ENCODE measurements at places on chromosomes 12 and 14. TPM values are rescaled to one million over a fixed set of nuclear protein-coding genes. Genes with fewer than 3 reads are reported as not detected.
A peak's percentile ranks its signal among the peaks of the same experiment; 100 is the strongest.

- no peak for DNase-seq
Measured at GRCh38 chr14:68147303-68147702, 327.7 kb downstream of the RAD51B start.

DNA sequence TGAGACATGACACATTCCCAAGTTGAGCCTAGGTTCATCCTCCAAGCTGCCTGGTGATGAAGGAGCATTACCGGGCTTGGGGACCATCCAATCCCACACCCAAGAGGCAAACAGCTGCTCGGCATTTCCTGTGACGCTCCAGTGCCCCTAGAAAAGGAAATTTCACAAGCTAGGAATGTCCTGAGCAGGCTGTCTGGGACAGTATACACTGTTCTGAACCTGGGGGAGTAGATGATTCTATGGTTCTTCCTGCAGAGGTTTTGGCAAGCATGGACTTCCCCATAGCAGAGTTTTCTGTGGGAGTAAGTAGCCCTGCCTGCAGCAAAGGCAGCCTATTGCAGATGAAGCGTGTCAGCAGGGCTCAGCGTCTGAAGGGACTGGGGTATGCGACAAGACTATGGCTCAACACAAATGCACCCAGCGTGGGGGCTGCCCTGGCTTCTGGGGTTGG lies 47.4 kb upstream of the SRSF5 start:
- DNase-seq = peak; percentile 63

- DNase-seq = no peak
Measured at GRCh38 chr14:63076488-63076887, 31.2 kb upstream of the KCNH5 start.

DNA sequence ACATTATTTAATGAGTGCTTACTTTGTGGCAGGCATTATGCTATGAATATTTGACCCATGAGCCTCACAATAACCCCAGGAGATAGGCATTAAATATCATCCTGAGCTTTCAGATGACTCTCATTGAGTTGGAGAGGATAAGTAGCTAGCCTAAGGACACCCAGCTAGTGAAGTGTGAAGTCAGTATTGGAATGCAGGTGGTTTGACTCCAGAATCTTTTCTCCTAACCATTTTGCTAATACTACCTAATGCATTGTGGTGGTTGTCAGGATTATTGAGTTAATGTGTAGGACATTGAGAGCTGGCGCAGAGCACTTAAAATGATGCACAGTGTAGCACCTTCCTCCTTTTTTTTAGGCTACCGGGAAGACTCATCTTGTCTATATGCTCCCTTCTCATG lies 3.8 kb upstream of the CDKL1 start:
- DNase-seq = no peak

GRCh38 chr12:46930101-46930500 lies 104.3 kb upstream of the SLC38A4 start:
- no peak for DNase-seq

GRCh38 chr12:46792925-46793324 lies 32.9 kb downstream of the SLC38A4 start:
- no peak for DNase-seq

DNA sequence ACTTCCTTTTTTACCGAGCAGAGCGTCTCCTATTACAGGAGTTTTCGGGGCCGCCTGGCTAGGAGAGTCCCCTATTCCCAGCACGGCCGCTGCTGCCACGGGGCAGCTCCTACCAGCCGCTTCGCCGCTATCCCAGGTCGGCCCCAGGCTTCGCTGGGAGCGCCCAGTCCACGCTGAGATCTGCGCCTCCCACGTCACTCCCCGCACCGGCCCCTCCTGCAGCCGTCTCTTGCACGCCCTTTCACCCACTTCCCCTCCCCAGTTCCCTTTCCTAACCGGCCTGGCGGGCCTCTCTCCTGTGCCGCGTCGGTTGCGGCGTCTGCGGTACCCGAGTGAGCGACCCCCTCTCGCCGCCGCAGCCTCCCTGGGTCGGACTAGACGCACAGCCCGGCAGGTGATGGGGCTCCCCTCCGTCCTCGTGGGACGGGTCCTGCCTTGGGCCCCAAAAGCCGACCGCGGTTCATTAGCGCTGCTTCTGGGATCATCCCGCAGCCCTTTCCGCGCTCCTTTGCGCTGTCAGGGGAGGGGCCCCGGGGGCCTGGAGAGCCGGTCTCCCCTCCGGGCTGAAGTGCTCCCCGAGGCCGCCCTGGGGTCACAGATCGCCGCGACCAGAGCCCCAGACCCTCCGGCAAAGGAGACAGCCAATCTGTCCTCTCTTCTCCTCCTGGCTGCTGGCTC lies 1318.4 kb downstream of the TMEM121 start:
- no peak for DNase-seq

DNA sequence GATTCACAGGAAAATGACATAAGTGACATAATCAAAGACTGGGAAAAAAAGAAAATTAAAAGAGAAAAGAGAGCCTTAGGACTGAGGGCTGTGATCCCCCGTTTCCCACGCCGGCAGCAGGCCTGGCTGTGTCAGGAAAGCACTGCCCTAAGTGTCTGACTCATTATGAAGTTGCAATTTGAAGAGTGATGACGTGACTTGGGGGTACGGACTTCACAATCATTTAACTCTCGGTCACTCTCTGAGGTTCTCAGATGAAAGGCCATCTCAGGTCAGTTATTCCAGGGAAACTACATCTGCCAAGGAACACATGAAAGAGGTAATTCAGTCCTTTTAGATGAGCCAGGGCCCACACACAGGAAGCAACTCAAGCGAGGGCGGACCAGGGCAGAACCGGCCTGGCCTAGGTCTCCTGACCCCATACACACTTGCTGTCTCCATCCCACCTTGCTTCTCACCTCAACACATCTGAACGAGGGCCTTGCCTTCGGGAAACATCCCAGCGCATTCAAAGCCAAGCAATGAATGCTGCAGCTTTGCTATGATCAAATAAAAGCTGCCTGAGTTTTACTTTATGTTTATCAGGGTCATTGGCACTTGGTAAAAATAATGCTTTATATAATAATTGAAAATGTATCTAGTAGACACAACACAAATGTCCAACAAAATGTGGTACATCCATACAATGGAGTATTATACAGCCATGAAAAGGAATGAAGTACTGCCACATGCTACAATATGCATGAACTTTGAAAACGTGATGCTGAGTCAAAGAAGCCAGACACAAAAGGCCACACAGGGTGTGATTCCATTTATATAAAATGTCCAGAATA lies 2.7 kb downstream of the SSH1 start:
- peak; percentile 80 for DNase-seq

- DNase-seq = no peak
Measured at GRCh38 chr14:20732979-20733635, 12.6 kb upstream of the EDDM3A start.

DNA sequence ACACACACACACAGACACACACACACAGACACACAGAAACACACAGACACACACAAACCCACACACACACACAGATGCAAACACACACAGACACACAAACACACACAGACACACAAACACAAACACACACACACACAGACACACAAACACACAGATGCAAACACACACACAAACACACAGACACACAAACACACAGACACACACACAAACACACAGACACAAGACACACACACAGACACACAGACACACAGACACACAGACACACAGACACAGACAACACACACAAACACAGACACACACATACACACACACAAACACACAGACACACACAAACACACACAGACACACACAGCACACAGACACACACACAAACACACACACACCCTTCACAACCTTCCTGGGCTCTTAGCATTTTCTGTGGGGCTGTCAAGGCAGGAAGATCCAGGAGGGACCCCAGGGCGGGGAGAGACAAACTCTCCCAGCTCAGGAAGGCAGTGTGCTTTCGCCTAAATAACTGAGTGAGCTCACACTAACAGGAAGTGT lies 24.2 kb upstream of the INF2 start:
- no peak for DNase-seq

DNA sequence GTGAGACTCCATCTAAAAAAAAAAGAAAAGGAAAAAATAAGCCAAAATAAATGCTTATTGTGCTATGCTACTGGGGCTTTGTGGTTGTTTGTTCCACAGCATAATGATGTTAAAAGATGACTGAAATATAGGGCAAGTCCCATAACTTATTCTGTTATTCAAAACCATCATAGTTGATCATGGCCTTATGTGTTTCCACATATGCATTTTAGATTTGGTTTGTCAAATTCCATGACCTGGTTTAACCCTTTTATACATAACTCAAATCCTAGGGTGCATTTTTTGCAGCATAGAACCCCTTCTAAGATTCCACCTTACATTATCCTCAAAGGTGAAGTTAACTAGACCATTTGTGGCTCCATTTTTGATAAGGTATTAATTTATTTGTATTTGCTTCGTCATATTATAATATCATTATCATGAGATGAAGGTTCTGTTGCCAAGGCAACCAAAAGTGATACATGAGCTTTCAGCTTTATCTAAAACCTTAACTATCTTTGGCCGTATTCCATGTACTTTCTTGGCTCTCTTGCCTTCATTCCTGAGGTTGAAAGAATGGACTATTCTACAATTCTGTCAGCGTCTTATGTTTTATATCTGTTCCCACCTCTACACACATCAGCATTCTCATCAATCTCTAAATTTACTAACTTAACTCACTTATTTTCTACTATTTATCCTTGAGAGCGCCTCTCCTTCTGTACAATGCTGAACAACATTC lies 138.7 kb upstream of the DYRK2 start:
- peak; percentile 53 for DNase-seq

- DNase-seq = no peak
Measured at GRCh38 chr14:51681411-51681810, 29.7 kb downstream of the FRMD6 start.

GRCh38 chr14:80607430-80608190 lies 333.9 kb downstream of the CEP128 start:
- no peak for DNase-seq

DNA sequence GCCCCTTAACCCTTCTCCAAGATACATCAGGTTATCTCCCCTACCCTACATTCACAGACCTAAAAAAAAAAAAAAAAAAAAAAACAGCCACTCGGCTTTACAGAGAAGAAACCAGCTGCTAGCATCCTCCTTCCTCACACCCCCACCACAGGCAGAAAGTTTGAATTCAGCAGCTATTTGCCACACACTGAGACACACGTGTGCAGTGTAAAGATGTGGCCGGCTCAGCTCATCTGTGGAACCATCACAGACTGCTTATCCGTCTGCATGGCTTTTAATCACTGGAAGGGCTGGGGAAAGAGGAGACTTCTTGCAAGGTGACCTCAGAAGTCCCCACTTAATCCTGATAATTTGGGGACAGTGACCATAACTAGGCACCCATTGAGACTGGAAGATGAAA lies 50.0 kb downstream of the VWF start:
- DNase-seq = peak; percentile 50

DNA sequence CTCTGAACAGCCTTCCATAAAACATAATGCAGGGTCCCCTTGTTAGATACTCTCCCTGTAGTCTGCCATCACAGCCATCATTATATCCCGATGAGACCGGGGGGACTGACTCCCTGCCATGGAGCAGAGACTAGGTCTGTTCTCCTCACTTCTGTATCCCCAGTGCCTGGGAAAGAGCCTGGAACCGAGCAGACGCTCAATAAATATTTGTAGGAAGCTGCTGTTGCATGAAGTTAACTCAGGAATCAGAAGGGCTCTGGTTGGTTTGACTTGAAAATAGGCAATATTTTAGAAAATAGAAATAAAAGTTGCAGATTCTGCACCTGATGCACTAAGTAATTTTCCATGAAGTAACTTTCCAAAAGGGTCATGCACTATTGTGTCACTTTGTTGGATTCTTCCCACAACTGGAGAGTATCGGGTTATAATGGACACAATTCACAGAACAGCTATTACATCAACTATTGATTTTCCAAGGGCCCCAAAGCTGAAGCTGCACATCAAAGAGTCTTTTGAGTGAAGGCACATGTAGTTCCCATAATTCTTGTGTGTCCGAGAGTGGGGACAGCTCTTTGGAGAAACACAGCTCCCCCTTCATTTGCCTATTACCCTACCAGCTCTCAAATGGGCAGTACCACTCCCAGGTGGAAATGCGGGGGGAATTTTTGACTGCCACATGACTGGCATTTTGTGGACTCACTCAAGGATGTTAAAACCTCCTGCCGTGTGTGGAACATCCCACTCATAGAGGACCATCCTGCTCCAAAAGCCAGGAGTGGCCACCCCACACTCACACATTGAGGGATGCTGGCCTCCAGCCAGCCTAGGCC lies 18.8 kb downstream of the CLMN start:
- no peak for DNase-seq

DNA sequence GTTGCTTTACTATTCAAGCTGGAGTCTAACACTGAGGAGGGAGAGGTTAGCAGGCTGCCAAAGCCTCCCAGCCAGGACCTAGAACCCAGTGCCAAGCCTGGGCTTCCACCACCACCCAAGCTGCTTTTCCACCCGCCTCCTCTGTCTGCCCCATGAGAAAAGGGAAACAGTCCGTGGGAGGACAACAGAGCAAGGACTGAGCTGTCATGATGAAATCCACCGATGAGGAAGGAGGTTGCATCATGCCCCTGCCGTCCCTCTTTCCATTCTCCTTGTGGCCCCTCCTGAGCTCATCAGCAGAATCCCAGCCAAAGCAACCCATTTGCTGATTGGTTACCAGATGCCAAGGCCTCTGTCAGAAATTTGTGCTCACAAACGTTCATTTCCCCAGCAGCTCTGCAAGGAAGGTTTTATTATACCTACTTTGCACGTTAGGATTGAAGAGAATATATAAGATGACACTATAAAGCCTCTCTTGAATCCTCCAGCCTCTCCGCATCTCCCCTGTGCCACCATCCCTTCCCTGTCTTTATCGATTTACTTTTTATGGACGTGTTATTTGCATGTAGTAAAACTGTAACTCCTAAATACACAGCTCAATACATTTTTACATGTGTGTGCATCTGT lies 6.3 kb upstream of the SERPINA1 start:
- DNase-seq = no peak

GRCh38 chr12:60441577-60441976 lies 845.7 kb downstream of the SLC16A7 start:
- DNase-seq = no peak

DNA sequence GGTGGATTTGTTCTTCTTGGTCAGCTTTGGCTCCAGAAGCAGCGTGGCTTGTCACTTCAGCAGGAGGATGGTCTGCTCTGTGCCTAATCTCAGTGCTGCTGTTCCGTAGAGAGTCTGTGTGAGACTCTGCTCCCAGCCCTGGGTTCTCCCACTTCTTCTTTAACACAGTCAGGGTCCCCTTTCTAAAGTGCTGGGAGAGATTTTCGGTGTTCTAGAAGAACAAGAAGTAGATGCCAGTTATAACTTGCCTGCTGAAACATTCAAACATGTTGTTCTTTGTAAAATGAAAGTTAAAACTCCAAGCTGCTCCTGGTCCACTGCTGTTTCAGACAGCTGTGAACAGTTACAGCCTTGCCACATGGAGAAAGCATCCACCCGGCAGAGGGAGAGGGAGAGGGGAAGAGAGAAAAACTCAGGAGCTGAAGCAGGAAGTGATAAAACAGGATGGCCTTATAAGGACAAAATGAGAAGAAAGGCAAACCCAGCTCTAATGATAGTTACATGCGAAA lies 55.2 kb upstream of the CERS5 start:
- peak; percentile 63 for DNase-seq

- DNase-seq = no peak
Measured at GRCh38 chr14:76939015-76939742, 89.3 kb downstream of the IRF2BPL start.

Gene FGF23
- not detected for polyA plus RNA-seq

Gene HSPB8
- 67.2 TPM for polyA plus RNA-seq

Gene LRRIQ1
- polyA plus RNA-seq = 2.4 TPM

Gene DBX2
- not detected for polyA plus RNA-seq

Gene ARHGDIB
- polyA plus RNA-seq = 127 TPM

Gene FOXM1
- polyA plus RNA-seq = 1.3 TPM

Gene RPGRIP1
- polyA plus RNA-seq = not detected

Gene CMA1
- not detected for polyA plus RNA-seq

Gene EML5
- 0.26 TPM for polyA plus RNA-seq

Gene SRRM4
- polyA plus RNA-seq = 0.17 TPM

Gene CMKLR1
- 6.1 TPM for polyA plus RNA-seq

Gene OVCH1
- polyA plus RNA-seq = not detected

Gene TAS2R46
- not detected for polyA plus RNA-seq

Gene CD163L1
- 8.5 TPM for polyA plus RNA-seq
